ENCODE measurements at places on chromosomes 6 and 20.
A peak's percentile ranks its signal among the peaks of the same experiment; 100 is the strongest.

- DNase-seq: no peak
Observed at GRCh38 chr20:11581271-11581670, 336.4 kb upstream of the BTBD3 start.

- DNase-seq: no peak
Observed at GRCh38 chr6:3991941-3992340, 87.0 kb downstream of the FAM217A start.

- no peak for DNase-seq
Observed at GRCh38 chr6:24547243-24547642, 52.5 kb downstream of the ALDH5A1 start.

- DNase-seq: no peak
Observed at GRCh38 chr6:73680289-73680918, 15.6 kb upstream of the CD109 start.

GRCh38 chr6:164086076-164086887, 671.8 kb downstream of the QKI start:
- no peak for DNase-seq

DNA sequence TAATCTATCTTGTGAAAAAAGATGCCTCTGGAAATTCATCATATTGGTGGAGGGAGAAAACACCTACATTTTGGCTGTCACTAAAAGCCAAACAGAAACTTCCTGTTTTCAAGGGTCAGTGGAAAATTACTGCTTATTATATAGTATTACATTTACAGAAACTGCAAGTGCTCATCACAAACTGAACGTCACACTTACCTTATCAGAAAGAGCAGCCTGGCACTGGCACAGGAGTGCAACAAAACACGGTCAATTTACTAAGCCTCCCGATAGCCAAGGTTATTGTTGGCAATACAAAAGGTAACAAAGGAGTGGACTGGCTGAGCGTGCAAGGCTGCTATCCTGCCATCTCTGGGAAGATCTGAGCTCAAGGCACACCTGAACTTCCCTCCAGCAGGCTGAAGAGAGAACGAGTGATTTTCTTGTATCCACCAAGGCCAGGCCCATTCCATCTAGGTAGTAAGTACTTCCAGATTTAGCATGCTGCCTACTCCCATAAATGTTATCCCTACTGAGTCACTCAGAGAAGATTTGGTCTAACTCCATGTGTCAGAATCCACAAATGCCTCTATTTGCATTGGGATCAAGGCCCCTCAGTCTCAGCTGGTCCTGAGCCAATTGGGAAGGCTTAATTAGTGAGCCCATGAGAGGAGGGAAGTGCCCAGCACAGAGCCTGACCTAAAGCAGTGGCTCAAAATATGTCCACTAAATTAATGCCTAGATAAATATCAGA, 399.8 kb downstream of the BTBD9 start:
- DNase-seq: no peak

DNA sequence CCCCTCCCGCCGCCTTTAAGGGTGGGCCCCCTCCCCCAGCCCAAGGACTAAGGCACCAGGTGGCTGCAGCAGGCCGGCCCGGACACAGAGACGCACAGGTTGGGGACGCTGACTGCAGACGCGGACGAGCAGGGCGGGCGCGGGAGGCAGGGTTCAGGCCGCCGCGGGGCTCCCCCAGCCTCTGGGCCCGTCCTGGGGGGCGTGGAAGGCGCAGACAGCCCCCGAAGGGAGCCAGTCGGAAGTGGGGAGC, 9.3 kb downstream of the DUSP15 start:
- DNase-seq: no peak

- DNase-seq: no peak
Observed at GRCh38 chr6:125480571-125480970, 178.8 kb upstream of the HDDC2 start.

DNA sequence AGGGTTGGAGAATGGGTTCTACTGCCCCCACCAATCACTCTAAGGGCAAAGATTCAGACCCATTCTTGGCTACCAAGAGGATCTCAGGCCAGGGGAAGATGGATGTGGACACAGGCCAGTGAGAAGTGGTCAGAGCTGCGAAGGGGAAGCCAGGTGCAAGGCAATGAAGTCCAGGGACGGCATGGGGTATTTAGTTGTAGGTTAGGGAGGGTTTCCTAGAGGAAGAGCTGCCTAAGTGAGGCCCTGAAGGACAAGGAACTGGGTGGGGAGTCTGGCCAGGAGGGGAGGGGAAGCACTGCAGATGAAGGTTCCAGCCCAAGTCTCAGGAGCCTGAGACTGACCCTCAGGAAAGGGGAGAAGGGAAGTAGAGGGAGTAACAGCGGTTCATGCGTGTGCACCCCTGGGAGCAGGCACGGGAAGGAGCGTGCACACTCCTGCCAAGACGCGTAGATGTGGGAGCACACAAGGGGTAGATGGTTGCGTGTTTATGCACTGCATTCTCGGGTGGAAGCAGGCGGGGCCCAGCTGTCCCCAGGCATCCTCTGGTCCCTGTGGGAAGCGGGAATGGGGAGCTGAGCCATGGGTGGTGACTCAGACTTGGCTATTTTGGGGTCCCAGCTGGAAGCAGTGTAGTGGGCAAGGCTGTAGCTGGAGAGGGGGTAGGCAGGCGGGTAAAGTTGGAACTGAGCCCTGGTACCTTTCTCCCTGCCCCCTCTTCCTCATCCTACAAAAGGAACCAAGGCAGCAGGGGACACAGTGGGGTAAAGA, 3.3 kb downstream of the ACTL10 start:
- DNase-seq: no peak

DNA sequence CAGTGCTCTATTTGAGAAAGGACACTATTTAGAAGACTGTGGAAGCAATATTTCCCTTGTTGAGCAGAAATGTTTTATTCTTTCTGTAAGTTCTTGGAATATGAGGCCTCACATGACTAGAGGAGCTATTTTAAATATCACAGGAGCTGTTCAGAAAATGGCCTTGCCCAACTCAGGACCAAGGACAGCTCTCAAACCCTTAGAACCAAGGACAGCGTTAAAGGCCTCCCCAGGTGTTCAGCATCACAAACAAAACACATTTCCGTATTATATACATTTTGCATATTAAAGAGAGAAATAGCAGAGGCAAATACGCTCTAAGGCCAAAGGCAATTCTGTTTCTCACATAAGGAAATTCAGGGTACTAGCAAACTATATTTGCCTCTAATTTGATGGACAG, 631.4 kb downstream of the CDH26 start:
- DNase-seq: no peak

DNA sequence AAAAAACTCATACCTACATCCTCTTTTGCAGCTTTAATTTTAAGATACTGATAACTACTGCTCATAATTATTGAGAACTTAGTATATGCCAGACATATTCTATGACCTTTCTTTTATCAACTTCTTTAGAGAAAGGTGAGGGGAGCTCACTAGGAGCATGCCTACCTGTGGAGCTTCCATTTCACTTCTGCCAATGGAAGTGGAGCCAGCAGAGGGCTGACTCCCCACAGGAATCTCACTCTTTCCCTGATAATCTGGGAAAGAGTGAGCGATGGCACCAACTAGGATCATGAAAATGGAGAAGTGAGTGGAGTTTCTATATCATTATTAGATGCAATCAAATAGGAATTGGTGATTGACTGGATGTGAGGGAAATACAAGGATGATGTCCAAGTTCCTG, 484.9 kb downstream of the LMBRD1 start:
- no peak for DNase-seq

DNA sequence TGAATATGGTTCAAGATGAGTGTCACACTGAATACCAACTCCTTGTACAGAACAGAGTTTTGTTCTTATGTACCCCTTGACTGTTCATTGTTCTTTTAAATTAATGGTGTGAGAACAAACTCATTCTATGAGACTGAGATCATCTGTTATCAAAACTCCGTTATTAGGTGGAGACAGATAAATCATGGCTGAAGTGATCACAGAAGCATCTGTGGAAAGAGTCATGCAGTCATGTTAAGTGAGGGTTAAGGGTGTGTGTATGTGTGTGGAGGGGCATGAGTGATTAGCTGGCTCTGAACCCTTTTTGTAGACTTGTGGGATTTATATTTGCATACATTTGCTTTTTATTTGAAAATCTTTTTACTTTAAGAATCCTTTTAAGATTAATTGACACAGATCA, 24.7 kb downstream of the ADGRG6 start:
- DNase-seq: no peak

- DNase-seq: no peak
Observed at GRCh38 chr6:75893776-75894152, 144.7 kb downstream of the MYO6 start.

DNA sequence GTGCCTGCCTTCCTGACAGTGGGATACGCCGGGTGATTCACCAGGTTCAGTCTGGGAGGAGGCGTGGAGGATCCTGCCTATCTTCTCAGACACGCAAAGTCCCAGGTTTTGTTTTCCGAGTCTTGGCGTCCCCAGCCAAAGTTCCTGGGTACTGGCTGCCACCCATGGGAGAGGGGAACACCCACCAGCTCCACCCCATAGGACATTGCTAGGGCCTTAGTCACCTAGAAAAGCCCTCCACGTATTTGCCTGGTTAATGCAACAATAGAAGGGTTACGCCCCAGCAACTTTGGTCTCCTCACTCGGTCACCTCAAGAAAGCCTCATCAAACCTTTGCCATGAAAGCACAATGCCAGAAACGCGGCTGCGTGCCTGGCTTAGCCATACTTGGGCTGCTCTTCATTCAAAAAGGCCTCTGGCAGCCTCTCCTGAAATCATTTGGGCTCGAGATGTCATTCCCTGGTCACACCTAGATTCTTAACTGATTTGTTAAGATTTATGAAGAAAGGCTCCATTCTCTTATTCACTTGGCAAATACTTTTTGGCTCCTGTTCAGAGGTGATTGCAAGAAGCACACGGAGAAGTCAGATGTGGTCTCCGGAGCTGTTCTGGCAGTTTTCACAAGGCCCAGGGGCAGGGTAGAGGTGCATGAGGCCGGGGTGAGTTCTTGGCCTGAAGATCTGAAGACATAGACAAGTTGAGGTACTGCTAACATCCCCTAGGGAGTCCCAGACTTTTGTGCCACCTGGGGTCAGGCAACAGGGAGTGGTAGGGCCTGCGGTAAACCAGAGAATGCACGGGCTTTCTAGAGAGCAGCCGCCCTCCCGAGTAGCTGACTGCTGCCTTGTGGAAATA, 35.5 kb upstream of the ZNF133 start:
- no peak for DNase-seq

DNA sequence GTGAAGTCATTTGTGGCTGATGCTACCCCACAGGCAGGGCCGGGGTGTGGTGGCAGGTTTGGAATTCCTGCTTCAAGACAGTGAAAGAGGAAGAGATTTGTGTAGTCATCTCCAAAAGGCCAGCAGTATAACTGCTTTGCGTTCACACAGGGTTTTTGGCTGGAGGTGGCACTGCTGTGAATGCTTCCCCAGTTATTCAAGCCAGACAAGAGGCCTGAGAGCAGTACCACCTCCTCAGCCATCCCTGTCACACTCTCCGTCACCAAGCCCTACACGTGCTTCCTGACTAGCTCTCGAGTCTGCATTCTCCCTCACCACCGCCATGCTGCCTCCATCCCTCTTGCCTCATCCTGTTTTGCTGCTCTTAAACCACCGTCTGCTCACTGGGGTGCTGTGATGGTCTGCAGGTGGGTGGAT, 23.9 kb downstream of the ARMC2 start:
- DNase-seq: no peak

GRCh38 chr6:16564436-16564835, 196.8 kb downstream of the ATXN1 start:
- peak; percentile 20 for DNase-seq

- no peak for DNase-seq
Observed at GRCh38 chr6:44105993-44106740, 21.1 kb downstream of the MRPL14 start.

GRCh38 chr6:89866024-89866678, 28.1 kb upstream of the GJA10 start:
- no peak for DNase-seq

GRCh38 chr6:147201885-147202515, 2.2 kb upstream of the STXBP5 start:
- DNase-seq: no peak

DNA sequence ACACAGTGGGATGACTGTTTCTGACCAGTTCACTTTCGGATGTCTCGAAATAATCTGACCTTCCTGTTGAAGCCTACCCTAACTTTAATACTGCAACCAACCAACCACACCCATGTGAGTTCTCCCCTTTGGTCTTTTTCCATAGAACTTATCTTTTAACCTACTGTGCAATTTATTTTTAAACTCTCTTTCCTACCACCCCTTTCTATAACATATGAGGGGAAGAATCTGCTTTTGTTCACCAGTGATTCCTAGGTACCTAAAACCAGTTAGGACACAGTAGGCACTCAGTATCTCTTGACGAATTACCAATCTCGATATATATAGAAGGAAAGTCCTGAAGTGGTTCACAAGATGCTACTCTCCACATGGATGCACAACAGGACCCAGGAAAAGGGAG, 7.0 kb downstream of the COX7A2 start:
- no peak for DNase-seq

DNA sequence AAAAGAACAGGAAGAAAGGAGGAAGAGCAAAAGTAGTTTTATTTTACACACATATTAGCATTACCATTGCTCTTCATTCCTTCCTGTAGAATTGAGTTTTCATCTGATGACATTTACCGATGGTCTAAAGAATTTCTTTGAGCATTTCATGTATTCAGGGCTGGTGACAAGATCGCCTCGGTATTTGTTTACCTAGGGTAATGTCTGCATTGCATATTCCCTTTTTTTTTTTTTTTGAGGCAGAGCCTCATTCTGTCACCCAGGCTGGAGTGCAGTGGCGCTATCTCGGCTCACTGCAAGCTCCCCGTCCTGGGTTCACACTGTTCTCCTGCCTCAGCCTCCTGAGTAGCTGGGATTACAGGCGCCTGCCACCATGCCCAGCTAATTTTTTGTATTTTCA, 19.3 kb downstream of the RAB22A start:
- DNase-seq: no peak
